ENCODE measurements at places on chromosomes 5 and 9.
A peak's percentile ranks its signal among the peaks of the same experiment; 100 is the strongest.

DNA sequence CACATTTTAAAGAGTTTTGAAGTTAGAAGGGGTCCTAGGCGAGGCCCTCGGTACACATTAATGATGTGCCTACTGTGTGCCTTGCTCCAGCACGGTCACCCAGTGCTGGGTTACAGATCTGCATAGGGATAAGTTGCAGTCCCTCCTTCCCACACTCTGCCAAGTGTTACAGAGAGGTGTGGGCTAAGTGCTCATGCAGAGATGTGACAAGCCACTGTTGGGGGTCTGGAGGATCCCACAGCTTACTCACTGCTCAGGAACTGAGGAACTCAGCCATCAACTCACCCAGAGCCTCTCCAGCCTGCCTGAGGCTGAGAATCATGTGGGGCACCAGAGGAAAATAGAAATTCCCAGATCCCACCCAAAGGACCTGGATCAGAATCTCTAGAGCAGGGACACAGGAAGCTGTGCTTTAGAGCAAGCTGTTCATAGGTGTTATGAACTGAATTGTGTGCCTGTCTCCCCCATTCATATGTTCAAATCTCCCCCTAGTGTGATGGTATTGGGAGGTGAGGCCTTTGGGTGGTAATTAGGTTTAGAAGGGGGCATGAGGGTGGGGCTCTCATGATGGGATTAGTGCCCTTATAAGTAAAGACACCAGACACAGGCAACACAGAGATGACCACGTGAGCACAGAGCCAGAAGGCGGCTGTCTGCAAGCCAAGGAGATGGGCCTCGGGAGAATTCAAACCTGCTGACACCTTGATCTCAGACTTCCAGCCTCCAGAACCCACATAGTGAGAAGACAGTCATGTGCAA is 164.1 kb downstream of the HSD17B3 start:
- DNase-seq, result no peak

- no peak for DNase-seq
These were observed 25.6 kb upstream of the CAST start for GRCh38 chr5:96636594-96636993.

- no peak for DNase-seq
These were observed 95.6 kb downstream of the ESM1 start for GRCh38 chr5:54889826-54890225.

DNA sequence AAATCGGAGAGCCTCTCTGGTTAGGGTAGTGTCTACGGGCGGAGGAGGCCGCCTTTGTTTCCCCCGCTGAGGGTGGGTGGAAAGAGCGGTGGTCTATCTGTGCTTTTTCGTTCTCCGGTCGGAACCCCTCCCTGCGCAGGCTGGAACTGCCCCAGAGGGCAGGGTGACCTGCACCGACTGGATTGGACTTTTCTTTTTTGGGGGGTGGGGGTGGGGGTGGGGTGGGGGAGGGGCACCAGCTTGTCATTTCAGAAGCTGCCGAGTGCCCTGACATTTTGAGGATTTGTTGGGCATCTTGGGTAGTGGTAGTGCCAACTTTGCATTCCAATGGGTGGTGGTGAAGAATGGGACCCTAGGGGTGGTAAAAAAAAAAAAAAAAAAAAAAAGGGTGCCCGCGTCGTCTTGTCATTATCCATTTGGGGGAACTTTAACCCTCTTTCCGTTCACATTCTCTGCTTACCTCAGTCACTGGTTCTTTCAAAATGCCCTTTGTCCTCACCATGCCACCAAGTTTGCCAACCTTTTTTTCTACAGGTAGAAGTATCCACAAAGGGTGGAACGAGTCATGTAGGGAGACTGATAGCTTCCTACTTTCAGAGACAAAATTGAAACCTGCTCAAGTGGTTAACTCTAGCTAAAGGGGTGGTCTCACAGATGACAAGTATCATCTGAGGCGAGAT is 1.3 kb downstream of the UBE2R2 start:
- DNase-seq, result no peak

GRCh38 chr9:128588581-128589233 is 36.3 kb downstream of the SPTAN1 start:
- DNase-seq, result no peak

- no peak for DNase-seq
These were observed 32.7 kb downstream of the NFIB start for GRCh38 chr9:14281136-14281795.

DNA sequence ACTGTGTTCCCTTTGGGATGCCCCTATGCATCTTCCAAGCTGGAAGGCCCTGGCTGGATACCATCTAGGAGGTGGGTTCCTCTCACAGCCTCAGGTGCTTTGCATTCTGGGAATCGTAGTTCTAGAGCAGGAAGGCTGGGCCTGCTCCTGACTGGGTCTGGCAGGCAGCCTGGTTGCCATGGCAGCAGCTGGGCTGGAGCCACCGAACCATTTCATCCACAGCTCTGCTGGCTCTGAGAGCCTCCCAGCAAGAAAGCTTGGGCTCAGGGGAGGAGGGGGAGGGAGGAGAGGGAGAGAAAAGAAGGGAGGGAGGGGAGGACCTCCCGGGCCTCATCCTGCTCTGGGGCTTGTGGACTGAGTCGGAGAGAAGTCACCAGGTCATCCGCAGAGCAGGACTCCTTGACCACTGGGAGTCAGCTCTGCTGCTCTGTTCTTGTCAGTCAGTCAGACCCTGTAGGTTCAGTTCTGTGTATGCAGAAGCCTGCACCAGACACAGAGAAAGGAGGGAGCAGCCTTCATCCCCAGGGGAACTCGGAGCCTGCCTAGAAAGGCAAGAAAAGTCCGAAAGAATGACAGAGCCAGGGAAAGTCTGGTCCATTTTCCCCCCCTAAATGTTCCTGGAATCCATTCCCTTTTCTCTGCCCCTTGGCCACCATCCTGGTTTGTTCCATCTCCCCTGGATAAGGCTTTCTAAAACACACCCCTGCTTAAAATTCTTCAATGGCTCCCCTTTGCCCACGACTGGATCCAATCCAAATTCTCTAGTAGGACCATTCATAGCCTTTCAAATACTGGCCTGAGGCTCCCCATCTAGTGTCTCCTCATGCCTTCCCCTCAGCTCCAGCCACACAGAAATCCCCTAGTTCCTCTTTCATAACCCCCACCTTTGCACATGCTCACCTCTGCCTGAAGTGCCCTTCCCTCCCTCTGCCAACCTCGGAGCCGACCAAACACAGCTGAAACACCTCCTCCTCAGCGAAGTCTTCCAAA is 65.4 kb upstream of the ARAP3 start:
- peak; percentile 56 for DNase-seq

DNA sequence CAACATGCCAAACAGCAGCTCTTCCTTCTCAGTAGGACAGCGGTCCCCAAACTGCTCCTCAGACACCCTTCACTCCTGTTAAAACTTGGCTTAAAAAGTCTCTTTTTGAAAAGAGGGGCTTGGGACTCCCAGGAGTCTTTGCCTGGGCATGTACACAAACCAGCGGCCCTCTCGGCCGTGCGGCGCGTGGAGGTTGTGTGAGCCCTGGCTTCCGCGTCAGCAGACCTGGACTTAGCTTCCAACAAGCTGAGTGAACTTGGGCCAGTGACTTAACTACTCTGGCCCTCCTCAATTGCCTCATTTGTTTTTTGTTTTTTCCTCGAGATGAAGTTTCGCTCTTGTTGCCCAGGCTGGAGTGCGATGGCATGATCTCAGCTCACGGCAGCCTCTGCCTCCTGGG is 15.3 kb upstream of the NTNG2 start:
- no peak for DNase-seq

DNA sequence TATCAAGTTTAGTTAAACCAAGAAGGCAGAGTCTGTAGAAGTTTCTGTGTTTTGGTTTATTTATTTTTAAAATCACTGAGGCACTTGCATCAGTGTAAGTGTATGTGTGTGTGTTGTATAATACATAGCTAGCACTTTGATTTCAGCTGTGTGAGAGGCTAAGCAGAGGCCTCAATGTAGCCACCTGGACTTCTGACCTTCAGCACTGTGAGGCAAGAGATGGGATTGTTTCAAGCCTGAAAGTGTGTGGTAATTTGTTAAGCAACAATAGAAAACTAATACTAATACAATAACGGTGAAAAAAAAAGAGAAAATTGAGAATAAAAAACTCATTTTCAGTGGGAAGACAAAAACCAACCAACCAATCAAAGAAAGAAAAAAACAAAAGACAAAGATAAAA is 327.3 kb downstream of the CDH18 start:
- DNase-seq, result no peak

All from prostate gland (tissue), 2 donors.